Caudate nucleus (tissue), 63 donors: ENCODE measurements at places on chromosomes 16 and 17.

DNA sequence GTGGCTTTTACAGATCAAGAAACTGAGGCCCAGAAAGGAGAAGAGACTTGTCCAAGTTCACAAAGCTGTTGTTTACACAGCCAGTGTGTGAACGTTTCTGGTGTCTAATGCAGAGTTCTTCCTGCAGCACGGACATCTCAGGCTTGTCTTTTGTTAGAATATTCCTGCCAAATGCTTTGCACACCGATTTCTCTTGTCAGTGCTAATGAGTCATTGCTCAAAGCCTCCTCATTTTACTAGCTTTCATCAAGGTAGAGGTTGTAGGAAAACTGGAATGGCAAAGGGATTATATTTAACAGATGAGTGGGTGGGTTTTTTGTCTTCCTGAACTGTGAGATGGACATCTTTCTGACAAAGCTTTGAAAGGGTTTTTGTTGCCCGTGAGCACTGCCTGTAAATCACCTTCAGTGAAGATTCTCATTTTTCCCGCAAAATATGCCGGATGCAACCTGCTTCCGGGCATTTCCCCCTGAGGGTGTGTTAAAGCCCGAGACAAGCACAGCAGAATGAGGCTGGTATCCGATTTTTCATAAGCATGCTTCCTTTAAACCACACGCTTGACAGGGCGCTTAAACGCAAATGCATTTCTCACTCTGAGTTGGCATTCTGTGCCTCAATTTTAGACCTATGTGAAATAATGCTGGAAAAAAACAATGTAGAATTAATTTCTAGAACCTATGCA, 14.7 kb downstream of the PMM2 start:
- no peak for DNase-seq

GRCh38 chr17:74260525-74260850, 13.5 kb upstream of the DNAI2 start:
- no peak for DNase-seq

- no peak for DNase-seq
Measured at GRCh38 chr17:40056379-40057015, 2.3 kb upstream of the MED24 start.

DNA sequence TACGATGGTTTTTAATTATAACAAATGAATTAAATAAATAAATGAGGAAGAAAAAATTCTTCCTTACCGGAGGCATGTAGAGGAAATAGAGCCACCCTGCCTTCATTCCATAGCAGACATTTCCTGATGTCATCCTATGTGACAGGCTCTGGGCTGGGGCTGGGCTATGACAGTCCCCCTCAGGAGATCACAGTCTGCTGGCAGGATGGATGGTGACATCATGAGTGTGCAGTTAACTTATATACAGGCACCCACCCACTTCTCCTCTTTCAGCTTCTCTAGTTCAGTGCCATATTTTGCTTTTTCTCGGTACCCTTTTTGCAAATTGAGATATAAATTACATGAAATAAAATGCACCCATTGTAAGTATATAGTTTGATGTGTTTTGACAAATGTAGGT, 6.4 kb upstream of the CMTM3 start:
- DNase-seq: no peak

DNA sequence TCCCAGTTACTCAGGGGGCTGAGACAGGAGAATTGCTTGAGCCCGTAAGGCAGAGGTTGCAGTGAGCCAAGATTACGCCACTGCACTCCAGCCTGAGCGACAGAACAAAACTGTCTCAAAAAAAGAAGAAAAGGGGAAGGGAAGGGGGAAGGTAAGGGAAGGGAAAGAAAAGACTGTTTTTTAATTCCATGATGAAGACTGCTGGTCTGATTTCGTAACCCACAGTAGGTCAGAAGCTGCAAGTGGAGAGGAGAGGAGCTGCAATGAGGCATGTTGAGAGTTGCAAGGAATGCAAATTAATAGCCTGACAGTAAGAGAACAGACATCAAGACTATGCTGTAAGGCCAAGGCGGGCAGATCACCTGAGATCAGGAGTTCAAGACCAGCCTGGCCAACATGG, 33.3 kb downstream of the HELZ start:
- DNase-seq: no peak

DNA sequence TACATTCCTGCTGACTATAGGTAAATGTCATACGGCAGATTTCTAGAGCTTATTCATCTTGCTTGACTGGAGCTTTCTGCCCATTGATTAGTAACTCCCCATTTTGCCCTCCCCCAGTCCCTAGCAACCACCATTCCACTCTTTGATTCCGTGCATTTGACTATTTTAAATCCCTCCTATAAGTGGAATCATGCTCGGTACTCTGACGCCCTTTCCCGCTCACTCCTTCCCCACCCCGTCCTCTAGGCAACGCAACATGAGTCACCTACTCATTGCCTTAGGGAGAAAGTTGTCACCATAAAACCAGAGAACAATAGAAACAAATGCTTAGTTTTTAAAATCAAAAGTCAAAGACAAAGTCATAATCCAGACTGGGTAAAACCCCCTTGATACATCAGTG, 45.5 kb upstream of the RBBP6 start:
- peak; percentile 84 for DNase-seq
